ENCODE measurements at places on chromosomes 3 and 15.

GRCh38 chr3:17039594-17039993 is 154.8 kb downstream of the PLCL2 start:
- no peak for DNase-seq

GRCh38 chr15:44489464-44489863 is 47.5 kb upstream of the EIF3J start:
- DNase-seq = no peak

GRCh38 chr3:66398228-66399025 is 102.4 kb downstream of the LRIG1 start:
- no peak for DNase-seq

DNA sequence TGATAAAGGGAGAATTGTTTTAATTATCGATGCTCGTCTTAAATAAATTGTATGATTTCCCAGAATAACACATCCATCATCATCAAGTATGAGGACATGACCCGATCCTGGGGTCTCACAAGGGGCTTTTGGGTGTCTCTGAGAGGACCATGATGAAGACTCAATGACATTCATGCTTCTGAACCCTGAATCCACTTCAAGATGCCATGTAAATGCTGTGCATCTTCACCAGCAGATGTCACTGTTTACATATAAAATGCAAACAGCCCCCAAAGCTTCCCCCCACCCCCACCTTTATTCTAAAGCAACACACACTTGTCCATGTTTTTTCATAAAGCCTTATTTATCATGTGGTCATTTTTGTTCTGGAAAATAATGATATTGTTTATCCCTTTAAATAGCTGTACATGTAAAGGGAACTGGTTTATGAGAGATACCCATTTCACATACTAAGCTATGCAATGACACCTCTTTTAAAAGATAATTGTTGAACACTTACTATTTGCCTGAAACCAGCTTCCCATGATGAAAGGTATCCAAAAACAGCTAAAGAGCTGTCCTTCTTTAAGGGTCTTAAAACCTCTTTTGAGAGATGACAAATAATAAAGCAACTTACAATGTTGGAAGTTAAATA is 69.7 kb upstream of the UBE3A start:
- peak; percentile 8 for DNase-seq

GRCh38 chr3:29903600-29903999 is 622.7 kb downstream of the RBMS3 start:
- DNase-seq = no peak

- DNase-seq = no peak
These were observed 757.8 kb downstream of the AGBL1 start for GRCh38 chr15:86837294-86838061.

DNA sequence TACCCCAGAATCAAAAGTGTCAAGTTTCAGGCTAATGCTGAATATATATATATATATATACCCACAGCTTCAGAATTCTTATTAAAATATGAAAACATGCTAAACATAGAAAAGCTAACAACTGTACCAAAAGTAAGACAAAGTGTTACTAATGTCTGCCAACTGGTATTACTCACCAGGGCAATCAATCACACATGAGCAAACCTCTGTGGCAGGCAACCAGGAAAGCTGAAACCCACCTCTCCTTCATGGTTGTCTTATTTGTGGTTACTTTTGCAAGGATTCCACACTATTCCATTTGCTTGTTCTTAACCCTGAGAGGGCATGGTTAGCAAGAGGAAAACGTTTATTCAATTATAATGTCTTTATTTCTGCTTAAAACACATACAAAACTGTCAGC is 512.3 kb upstream of the MDFIC2 start:
- DNase-seq = no peak

GRCh38 chr3:95029644-95030043 is 966.8 kb downstream of the NSUN3 start:
- no peak for DNase-seq

DNA sequence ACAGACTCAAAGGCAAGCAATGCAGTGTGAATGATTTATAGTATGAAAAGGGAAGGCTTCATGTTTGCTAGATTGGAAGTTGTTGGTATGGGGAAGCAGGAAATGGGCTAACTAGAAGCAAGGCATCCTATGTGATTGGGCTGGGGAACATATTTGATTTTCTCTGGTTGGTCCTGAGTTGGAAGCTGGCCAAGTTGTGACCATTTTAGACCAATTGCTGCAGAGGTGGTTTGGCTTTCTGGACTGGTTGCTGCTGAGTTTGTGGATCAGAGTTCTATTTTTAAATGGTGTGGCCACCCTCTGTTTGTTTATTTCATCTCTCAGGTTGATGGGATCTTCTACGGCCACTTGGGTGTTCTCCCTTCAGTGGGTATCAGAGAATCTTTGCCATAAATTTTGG is 39.7 kb downstream of the NUDT16 start:
- no peak for DNase-seq

DNA sequence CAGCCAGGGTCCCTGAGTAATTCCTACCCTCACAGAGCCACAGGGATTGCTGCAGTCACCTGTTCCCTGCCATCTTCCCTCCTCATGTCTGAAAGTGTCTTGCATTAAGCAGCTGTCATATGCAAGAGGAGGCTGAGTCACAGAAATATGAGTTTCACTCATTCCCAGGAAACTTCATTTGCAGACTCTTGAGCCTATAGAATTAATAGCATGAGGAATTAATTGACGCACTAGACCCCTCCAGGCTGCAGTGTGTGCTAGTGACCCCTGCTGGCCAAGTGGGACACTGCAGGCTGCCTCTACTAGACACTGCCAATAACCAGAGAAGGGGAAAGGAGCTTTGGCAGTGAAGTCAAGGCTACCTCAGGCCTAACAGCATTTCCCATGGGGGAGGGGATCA is 50.6 kb upstream of the SLC6A1 start:
- peak; percentile 25 for DNase-seq

- DNase-seq = peak; percentile 63
These were observed 40.6 kb upstream of the NMNAT3 start for GRCh38 chr3:139718415-139718814.

- no peak for DNase-seq
These were observed 75.2 kb downstream of the GADL1 start for GRCh38 chr3:30819067-30819798.

DNA sequence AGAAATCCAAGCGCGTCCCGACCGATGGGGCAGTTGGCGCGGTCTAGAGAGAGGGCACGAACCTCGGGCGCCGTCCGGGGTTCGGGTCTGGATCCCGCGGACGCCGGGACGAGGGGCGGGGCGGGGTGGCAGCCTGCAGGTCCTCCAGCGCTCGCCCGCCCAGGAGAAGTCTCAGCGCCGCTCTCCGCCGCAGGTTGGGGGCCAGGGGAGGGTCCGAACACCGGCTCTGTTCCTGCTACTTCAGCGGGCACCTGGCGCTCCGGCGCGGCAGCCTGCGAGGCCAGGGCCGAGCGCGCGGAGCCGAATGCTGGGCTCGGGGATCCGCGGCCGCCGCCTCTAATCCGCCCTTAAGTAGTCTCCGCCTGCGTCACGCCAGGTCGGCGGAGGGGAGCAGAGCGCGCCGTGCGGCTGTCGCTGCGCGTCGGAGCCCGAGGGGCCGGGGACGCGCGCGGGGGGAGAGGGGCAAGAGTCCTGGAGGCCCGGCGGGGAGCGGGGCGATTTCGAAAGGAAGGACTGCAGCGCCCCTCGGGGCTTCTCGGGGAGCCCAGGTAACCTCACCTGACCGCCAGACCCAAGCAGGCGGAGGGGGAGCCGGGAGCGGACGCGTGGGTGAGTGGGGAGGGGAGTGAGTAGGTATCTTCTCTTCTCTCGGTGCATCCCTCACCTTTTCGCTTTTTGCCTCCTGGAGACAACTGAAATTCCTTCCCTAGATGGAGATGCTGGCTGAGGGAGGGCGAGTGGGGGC is at the start of gene GJD2:
TSS of gene GJD2 (minus strand) at position 325 of the 745 bp plus-strand sequence. CDS start 510 bp downstream, outside the sequence.
- peak; percentile 16 for DNase-seq

DNA sequence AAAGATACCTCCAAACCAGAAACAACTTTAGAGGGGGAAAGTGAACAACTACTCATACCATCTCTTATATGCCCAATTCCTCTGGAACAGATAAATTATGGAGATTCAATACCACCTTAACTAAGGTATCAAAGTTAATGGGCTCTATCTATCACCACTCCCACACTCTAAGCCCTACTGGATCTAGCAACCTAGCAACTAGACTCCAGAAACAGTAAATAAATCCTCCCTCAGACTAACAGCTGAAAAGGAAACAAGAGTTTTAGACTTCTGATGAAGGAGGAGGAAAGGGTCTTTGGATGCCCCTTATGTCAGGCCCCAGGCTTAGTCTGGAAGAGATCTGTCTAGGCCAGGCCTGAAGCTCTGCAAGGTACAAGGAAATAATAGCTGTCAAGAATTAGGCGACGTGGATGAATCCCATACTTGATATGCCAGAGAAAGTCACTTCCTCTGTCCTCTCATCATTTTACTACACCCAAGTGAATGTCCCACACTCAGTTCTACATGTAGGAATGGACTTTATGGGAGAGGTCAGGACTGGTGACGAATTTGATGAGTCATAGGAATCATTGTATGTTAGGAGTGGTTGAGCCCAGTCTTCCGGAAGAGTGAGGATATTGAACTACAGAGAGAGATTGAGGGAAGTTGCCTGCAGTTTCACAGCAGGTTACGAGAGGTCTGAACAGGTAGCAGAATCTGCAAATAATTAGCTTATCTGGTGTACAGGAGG is 113.8 kb downstream of the AKAP13 start:
- no peak for DNase-seq

DNA sequence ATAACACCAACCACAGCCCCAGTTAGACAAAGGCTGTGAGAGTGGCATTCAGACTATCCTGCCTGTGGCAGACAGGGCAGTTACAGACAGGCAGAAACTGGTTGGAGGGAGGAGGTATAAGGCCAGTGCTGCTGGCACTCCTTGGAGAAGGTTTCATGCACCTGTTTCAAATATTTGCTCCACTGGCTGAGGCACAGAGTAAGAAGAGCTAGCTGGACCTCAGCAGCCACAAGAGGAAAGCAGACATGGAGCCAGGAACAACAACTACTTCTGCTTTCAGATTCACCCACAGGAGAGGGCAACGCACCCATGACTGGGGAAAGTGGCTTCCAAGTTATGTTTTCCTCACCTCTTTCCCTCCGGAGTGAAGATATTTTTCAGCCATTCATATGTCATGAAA is 11.5 kb upstream of the PRKAR2A start:
- no peak for DNase-seq

DNA sequence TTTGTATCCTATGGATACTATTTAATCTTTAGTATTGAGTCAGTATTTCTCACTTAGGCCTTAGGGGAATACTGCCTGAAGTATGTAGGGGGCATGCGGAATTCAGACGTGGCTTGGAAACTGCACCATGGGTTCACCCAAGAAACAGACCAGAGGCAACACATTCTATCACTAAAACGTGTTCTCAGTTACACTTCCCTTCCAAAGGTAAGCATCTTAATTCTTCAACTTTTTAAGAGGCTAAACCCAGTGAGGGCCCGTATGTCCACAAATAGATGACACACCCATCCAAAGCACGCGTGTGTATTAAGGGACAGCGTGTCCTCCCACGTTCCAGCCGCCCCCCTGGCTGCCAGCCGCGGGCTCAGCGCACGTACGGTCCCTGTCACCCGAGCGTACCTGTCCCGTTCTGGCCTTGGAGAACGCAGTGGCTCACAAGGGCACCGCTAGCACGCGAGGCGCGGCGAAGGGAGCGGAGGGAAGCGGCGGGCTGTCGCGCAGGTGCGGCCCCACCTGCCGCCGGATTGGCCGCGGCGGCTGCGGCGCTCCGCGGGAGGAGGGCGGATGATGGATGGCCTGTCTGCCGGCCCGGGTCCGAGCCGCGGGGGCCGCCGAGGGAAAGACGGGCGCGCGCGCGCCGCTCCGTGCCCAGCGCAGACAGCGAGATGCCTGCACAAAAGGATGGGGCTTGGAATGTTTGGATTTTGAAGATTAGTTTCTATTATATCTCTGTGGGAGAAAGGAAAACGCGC is 1003.9 kb upstream of the NR2F2 start:
- DNase-seq = peak; percentile 69

DNA sequence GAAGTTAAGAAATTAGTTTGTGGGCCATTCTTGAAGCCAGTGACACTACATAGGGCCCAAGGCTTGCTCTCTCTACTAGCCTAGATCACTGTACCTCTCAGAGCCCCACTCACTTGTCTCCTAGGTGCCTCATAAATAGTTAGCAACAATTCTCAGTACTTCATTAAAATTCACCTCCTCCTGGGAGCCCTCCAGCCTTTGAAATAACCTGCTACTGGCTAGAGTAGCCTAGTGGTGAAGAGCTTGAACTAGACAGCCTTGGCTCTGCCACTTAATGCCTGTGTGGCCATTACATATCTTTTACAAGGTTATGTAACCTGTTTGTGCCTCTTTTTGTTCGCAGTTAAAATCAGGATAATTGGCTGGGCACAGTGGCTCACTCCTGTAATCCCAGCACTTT is 89.3 kb downstream of the UBE2E2 start:
- no peak for DNase-seq

DNA sequence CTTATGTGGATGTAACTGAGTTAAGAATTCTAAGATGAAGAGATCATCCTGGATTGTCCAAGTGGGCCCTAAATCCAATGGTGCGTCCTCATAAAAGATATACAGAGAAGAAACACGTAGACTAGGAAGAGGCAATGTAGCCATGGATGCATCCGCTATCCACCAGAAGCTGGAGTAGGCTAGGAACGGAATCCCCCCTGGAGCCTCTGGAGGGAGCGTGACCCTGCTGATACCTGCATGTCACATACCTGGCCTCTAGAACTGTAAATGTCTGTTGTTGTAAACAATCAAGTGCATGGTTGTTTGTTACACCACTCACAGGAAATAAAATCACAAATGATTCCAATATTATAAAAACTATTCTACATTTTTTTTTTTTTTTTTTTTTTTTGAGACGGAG is 254.5 kb upstream of the RORA start:
- DNase-seq = no peak

DNA sequence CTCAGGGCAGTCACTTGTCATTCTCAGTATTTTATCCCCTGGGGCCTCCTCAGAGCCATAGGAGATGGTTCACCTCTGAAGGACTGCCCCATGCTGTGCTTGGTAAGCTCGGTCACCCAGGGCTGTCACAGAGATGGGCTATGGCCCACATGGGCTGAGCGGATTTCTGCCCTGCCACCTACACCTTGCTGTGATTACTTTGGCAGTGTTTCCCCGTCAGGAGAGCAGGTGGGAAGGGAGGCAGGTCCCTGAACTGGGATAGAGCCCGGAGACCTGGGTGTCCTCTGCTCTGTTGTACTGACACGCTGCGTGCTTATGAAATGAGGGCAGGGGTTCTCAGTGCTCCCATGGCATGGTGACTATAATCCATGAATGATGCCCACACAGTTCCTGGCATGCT is 48.9 kb downstream of the APBA2 start:
- no peak for DNase-seq

- DNase-seq = no peak
These were observed 98.8 kb downstream of the SPRED1 start for GRCh38 chr15:38351466-38351865.

GRCh38 chr3:17551333-17551732 is 191.1 kb downstream of the TBC1D5 start:
- no peak for DNase-seq

- no peak for DNase-seq
These were observed 77.4 kb downstream of the CHCHD6 start for GRCh38 chr3:126781406-126781805.

All from HEK293T (cell line).